ENCODE measurements at places on chromosomes 2 and 18.

GRCh38 chr18:27604583-27604982 lies 419.5 kb upstream of the CHST9 start:
- no peak for DNase-seq

- DNase-seq = no peak
Observed at GRCh38 chr2:196635156-196635555, 4.4 kb upstream of the CCDC150 start.

- peak; percentile 40 for DNase-seq
Observed at GRCh38 chr18:31942291-31942998, 483 bp downstream of the TRAPPC8 start.

GRCh38 chr18:13446610-13447461 lies 228.3 kb downstream of the LDLRAD4 start:
- no peak for DNase-seq

- DNase-seq = no peak
Observed at GRCh38 chr2:10254373-10255188, 48.1 kb upstream of the HPCAL1 start.

DNA sequence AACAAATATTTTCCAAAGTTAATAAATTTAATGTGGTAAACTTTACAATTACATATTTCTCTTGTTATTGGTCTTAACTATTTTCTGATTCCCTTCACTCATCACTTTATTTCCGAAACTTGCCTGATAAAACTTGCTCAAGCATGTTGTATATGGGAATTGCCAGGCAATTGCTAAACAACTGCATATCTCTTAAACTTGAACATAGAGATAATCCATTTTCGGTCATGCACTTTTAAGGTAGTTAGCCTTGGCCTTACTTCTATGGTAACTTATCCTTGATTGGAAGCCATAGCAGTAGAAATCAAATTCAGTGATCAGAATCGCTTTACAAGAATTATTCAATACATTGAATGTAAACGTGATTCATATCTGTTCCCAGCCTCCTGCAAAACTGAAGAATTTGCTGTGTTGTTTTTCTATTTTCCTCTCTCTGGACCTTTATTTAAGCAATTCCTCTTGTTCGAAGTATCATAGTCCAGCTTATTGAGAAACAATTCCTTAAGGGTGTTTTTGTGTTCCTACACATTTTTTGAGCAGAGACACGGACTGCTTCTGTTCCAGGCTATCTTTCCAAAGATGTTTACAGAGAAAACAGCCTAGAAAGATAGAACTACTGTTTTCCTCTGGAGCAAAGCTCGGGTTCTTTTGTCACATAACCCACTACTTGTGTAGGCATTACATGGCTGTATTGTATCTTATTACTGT lies 674.3 kb downstream of the IRS1 start:
- no peak for DNase-seq

DNA sequence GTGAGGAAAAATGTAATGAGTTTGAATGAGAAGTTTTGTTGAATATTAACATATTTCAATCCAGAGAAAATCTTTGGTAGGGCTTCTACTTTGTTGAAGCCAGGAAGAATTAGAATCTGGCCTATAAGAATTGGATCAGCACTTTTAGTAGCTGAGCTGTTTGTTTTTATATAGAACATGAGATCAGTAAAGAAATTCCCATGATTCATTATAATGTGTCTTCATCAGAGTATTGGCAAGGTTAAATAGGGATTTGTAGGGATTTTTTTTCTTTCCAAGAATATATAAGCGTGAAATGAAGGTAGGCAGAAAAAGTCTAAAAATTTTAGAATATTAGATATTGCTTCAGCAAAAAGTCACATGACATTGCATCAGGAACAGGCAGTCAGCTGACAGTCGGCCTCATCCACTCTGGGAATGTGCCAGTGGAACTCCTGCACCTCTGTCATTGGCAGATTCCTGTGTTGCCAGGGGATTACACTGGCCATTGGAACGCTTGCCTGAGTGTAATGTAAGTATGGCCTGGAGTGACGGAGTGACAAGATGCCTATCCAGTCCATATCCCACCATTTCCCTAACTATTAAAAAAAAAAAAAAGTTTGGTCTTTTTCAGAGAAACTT lies 60.6 kb downstream of the SERTAD2 start:
- DNase-seq = no peak

DNA sequence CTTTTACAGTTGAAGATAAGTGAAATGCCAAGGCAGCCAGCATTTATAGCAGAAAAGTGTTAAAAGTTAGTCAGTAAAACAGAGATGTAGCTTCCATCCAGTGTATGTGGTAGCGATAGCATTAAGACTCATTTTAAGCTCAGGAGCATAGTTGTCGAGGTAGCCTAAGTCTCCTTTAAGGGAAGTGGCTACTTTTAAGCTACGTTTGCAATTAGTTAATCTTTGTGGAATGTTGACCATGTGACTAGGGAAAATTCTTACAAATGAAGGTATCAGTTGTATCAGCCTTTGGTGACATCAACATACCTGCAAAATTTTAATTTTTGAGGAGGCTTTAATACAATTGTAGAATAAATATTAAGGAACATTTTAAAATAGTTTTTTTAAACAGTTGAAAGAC lies 61.9 kb downstream of the LHCGR start:
- DNase-seq = no peak

GRCh38 chr2:221343524-221343923 lies 228.6 kb downstream of the EPHA4 start:
- DNase-seq = no peak

DNA sequence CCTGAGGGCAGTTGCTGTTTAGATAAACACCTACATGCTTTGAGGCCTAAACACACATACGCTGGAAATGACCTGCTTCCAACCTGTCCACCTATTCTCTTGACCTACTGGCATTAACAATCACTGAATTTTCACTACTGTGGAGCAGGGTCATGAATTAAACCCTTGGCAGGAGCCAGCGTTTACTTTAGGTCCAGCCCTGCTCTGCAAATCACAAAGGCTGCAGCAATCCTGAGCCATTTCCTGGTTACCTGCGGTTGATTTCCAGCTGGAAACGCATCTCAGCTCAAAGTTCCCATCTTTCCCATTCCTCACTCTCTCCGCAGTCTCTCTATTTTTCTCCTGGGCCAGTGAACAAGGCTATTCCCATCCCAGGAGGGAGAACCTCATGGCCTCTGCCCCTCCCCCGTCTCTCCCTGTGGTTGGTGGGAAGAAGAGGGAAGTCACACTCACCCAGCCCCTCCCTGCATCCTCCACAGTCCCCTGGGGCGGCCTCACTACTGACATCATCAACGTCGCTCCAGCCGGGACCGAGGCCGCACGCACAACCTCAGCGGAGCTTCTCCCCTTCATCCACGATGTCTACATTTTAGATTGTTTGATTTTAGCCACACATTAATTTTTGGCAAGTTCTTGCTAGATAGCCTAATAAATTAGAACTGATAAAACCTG lies 84.5 kb upstream of the SNTG2 start:
- DNase-seq = no peak

Data from hematopoietic multipotent progenitor cell treated with erythropoietin and hydrocortisone succinate and interleukin-3 and kit ligand, for 8 days (in vitro differentiated cells).